Frontal cortex (tissue), 4 donors: ENCODE measurements at places on chromosomes 5 and 9. TPM values are rescaled to one million over a fixed set of nuclear protein-coding genes. Genes with fewer than 3 reads are reported as not detected.

MRPL22 gene
- 28.1 TPM for total RNA-seq

DNA sequence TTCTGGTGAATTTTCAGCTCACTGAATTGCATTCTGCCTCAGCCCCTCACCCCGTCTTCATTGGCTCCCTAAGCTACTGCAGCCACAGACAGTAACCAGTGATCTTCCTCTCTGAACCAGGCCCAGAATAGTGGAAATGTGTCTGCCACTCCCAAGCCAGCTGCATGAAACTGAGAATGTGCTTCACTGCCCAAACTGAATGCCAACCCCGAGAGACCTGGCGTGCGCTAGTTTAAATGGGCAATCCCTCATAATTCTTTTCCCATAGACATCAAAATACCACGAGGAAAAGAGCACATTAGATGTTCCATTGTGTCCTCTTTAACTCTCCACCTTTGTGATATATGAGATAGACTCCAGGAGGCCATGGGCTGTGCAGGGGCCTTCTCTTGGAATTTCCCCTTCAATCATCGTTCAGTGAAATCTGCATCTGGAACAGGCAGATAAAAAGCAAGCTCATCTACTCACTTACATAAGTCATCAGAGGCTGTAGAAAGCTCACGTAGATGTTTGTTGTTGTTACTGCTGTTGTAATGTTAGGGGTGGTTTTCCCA, 320.2 kb downstream of the NFIB start:
- no peak for DNase-seq

ITGA1 gene
- total RNA-seq = 4.5 TPM

DNA sequence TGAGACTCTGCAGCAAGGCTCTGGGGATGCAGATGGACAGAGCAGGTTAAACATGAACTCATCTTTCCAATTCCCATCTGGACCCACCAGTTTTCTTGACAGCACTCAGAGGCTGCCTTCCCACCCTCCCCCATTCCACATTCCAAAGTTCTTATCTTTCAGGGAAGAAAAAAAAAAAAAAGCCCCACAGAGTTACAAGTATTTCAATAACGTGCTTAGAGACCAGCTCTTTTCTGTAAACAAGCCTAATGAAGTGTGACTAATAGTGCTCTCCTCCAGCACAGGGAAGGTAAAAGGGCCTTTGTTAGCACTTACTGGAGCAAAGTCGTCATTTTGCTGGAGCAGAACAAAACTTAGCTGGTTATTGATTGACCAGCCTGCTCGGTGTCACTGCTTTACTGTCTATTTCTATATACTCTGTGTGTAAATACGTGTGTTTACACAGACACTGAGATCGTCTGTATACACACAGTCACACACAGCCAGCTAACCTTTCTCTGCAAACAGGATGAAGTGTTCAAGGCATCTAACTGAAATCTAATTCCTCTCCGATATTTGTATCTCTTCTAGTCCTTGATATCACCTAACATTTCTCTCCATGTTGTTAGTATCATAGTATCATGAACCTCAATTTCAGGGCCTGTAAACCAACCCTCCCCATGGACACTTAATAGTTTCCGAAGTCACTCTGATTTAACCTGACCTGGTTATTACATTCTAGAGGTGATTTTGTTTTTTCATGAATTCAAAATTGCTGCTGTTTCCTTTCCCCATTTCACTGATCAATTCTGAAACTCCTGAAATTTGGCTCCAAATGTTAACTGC, 84.9 kb downstream of the ZNF608 start:
- no peak for DNase-seq

SLC22A4 gene
- 1.6 TPM for total RNA-seq

GRCh38 chr9:103167530-103167929, 172.4 kb downstream of the CYLC2 start:
- DNase-seq = no peak

DNA sequence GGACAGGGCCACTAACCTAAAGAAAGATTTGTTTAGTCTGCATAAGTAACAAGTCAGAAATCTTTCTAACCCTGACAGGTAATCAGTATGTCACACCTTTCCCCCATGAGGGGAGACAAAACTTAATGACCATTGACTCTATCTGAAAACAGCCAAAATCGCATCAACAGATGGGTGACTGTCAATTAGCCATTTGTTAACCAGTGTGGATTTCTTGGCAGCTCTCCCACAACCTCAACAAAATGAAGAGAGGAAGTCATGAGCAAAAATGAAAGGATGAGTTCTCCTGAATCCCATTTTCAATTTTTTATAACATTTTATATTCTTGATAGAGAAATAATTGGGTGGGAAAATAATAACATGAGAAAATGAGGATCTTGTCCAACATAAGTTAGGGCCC, 84.6 kb upstream of the SNX2 start:
- no peak for DNase-seq

GRCh38 chr5:72511774-72512592, 4.8 kb upstream of the ZNF366 start:
- no peak for DNase-seq

GRCh38 chr5:126769703-126770102, 7.2 kb upstream of the LMNB1 start:
- no peak for DNase-seq

IRX2 gene
- under 0.01 TPM for total RNA-seq

OR5C1 gene
- total RNA-seq = not detected

DDX4 gene
- 0.82 TPM for total RNA-seq

LECT2 gene
- total RNA-seq = not detected

DNA sequence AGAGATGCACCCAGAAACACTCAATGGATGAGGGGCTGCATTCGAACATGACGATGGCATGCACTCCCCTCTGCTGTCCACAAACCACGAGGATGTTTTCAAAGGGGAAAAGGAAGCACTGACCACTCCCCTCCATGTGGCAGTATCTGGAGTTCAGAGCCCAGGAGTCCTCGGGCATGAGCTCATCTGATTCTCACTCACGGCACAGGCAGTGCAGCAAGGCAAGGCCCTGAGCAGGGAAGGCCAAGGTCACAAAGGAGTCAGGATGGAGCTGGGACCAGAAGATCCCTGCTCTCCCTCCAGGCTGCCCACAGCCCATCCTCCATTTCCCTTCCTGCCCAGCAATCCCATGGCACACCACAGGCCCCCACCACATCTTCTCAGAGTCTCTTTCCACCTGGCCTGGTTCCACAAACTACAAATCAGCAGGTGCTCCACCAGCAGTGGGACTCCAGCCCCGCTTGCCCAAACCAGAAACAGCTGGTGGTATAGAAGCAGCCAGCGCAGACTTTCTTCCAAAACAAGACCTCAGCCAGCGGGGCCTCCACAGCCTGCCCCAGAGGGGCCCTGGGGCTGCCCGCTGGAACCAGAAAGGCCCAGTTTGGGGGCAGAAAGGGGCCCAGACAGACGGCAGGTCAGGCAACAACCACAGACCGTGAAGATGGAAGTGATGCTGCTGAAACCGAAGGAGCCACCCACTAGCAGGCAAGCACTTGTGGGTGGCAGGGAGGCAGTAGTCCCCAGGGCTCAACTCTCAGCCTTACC, 12.2 kb downstream of the TNIP1 start:
- DNase-seq = no peak

DNA sequence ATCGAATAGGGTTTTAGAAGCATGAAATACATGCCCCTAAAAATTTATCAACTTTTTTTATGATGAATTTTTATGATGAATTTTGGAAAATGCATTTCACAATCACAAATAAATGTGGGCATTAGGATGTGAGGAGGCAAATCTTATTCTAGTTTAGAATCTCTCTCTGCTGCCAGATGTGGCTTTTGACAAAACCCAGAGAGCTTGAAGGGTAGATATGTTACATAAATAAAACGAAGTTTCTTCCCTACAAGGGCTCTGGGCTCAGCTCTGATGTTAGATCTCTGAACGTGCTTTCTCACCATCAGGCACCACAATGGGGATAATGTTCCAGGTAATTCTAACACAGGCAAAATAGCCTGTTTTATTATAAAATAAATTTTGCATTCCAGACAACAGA, 102.3 kb upstream of the ADAMTSL1 start:
- no peak for DNase-seq

SPINK4 gene
- not detected for total RNA-seq

- peak; percentile 24 for DNase-seq
Observed at GRCh38 chr5:59799668-59800346, 93.7 kb downstream of the PDE4D start.

DNA sequence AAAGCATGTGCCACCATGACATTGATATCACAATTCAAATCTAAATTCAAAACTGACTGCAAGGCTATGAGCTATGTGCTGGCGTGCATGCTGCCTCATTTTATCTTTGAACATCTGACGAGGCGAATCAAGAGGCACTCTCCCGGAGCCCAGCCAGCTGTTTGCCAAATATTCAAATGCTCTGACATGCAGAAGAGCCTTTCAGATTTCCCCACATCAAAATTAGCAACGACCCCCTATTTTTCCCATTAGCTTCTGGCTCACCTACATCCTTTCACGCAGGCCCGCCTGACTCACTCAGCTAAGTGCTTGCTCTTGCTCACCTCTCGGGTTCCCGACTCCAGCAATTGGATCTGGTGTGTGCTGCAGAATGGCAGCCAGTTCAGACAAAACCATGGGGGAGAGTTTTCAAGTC, 159.0 kb downstream of the NR2F1-AS1 start:
- DNase-seq = no peak

LSM11 gene
- total RNA-seq = 90.1 TPM

DMRT2 gene
- not detected for total RNA-seq

DNA sequence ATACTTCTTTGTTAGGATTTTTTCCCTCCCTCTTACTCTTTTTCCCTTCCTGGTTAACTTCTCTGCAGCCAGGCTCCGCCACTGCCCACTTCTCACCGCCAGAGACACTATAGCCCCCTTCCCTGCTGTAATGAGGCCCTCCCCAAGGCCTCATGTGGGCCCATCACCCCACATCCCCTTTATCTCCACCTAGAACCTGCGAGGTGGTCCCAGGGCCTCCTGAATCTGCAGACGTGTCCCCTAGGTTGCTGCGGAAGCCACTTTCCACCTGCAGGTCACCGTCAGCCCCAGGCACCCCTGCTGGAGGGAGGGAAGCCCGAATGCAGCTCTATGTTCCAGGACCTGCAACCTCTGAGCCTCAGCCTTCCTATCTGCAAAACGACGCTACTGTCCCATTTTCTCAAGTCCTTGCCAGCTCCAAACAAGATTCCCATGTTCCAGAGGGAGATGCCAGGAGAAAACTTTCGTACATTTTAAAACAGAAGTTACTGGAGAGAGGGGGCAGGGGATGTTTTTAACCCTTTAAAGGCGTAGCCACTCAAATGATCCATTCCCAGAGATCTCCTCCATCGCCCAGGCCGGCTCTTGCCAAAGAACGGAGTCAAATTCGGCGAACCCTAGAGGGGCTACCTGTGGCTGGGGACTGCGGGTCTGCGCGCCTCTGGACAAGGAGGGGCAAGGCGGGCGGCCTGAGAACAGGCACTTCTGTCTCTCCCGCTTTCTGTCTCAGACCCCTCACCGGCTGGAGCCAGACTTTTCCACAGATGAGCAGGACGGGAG, 929 bp downstream of the SH3PXD2B start:
- DNase-seq = no peak

DNA sequence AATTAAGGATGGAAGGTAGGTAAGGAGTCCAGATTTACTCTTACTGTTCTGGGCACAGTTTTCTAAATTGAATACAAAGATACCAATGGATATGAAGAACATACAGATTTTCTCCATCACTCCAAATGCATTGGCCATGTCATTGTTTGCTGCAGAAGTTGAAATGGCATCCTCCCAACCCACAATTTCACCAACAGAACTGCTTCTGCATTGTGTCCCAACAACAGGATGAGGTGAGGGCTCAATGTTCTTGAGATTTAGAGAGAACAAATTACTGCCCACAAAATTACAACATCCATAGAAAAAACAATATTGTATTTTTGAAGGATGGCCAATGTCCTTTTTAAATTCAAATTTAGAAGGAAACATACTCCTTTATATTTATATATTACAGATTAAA, 88.9 kb downstream of the NUDT12 start:
- DNase-seq = no peak

LHX3 gene
- total RNA-seq = not detected

CTNND2 gene
- 74.2 TPM for total RNA-seq

DNA sequence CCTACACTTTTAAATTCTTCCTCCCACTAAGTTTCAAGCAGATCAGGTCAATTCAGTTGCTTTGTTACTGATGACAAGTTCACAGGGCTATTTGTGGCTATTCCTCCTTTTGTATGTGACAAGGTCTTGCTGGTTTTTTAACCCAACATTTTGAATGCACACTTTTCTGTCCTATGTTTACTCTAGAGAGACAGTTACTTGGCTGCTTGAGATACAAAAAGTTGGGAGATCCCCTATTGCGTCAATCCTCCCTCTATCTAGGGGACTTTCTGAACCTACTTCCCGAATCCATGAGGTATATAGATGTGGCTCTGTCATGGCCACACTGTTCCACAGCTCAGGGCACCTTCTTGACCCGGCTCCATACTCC, 386.7 kb downstream of the NTRK2 start:
- no peak for DNase-seq

GRCh38 chr5:77937015-77937908, 161.1 kb upstream of the TBCA start:
- no peak for DNase-seq

DNA sequence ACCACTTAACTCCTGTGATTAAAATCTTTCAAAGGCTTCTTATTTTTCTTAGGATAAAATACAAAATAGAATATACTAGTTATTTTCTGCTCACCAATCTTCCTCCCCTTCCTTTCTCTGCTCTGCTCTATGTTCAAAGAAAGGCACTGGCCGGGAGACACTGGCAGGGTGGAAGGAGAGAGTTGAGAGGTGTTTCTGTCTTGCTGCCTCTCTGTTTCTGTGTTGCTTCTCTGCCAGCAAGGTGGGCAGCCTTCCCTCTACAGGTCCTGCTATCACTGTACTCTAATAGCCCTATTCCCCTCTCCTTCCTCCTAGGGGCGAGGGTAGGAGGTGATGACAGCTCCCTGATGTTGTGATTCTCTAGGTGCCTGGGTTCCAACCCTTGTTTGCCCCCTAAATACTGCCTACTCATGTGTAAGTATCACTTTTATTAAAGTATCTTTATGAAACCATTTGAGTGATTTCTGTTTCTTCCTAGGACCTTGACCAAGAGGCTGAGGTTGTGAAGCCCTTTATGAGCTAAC, 515.1 kb downstream of the TLE4 start:
- DNase-seq = no peak

PRR16 gene
- 1.2 TPM for total RNA-seq

PCDHGA5 gene
- total RNA-seq = 5.7 TPM

DNA sequence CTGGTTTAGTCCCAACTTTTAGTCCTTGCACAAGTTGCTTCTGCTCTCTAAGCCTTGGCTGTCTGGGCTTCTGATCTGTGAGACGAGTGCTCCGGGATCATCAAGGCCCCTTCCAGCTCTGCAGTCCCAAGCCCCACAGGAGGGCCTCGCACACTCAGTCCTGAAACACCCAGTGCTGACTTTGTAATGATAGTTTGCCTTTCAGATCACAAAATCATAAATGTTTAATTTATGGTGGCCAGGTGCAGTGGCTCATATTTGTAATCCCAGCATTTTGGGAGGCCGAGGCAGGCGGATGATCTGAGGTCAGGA, 95.9 kb upstream of the SLC25A48 start:
- DNase-seq = no peak

TMEM171 gene
- 0.41 TPM for total RNA-seq

GLDC gene
- total RNA-seq = 13.5 TPM

- DNase-seq = no peak
Observed at GRCh38 chr5:10525124-10525495, 38.8 kb upstream of the ANKRD33B start.
